Putamen (tissue), 1 donor: ENCODE measurements at places on chromosomes 7 and 10.
A peak's percentile ranks its signal among the peaks of the same experiment; 100 is the strongest.

- no peak for DNase-seq
These were observed 82.8 kb upstream of the FGFR2 start for GRCh38 chr10:121680879-121681655.

DNA sequence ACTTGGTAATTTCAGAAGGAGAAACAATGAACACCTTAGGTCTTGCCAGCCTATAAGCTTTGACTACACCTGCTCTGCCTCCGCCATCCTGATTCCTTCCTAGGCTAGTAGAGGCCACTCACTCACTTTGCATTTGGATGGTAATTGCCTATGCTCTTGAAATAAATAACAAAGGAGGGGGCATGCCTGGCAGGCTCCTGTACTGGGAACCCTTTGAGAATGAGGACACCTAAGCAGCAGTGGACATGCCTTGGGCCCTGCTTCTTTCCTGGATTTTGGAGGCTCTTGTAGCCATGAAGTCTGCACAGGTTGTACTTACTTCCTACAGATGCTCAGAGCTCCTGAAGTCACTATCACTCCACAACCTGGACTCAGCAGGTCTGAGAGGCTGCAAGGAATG lies 65.8 kb downstream of the BLNK start:
- DNase-seq: no peak

- DNase-seq: no peak
These were observed 72.2 kb downstream of the MTURN start for GRCh38 chr7:30206942-30207341.

- no peak for DNase-seq
These were observed 129.9 kb downstream of the INHBA start for GRCh38 chr7:41573015-41573414.

- peak; percentile 32 for DNase-seq
These were observed 84.6 kb downstream of the CH25H start for GRCh38 chr10:89122433-89123051.

GRCh38 chr10:46028584-46029460 lies 1.6 kb downstream of the NCOA4 start:
- no peak for DNase-seq

DNA sequence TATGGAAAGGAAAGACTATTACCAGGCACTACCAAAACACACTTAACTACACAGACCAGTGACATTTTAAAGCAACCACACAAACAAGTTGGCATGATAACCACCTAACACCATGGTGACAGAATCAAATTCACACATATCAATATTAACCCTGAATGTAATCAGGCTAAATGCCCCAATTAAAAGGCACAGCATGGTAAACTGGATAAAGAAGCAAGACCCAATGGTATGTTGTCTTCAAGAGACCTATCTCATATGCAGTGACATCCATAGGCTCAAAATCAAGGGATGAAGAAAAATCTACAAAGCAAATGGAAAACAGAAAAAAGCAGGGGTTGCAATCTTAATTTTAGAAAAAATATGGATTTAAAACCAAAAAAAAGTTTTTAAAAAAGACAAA lies 86.0 kb downstream of the SAMD9 start:
- no peak for DNase-seq

DNA sequence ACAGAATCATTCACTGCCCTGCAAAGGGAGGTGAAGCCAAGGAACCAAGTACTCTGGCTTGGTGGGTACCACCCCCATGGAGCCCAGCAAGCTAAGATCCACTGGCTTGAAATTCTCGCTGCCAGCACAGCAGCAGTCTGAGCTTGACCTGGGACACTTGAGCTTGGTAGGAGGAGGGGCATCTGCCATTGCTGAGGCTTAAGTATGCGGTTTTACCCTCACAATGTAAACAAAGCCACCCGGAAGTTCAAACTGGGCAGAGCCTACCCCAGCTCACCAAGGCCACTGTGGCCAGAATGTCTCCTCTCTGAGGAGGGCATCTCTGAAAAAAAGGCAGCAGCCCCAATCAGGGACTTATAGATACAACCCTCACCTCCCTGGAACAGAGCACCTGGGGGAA lies 1050.0 kb upstream of the GHITM start:
- DNase-seq: no peak

GRCh38 chr7:74307738-74308505 lies 18.7 kb downstream of the CLIP2 start:
- DNase-seq: no peak

DNA sequence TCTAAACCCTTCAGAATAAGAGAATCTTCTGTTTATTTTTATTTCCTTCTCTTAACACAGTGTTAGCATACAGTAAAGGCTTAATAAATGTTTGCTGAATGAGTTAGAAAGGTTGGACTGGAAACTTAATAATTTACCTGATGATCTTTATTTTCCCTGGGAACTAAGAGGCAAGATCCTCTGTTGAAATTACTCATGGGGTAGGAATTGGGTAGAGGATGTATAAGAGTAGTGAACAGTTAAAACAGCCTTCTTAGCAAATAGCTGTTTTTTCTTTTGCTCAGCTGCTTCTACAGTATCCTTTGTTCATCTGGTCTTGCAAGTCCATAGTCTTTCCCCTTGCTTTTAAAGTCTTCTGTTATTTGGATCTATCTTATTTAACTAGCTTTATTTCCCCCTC lies 80.0 kb downstream of the AKAP9 start:
- no peak for DNase-seq

DNA sequence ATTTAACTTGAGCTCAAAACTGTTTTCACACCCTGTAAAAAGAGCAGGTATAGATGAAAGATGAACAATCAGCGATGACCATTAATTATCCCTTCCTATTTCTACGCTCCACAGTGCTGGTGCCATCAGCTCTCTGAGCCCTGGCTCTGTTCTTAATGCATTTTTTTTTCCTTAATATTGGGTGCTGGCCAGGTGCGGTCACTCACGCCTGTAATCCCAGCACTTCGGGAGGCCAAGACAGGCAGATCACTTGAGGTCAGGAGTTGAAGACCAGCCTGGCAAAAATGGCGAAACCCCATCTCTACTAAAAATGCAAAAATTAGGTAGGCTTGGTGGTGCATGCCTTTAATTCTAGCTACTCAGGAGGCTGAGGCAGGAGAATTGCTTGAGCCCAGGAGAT lies 4.2 kb downstream of the STEAP4 start:
- no peak for DNase-seq

GRCh38 chr7:149404396-149404795 lies 56.5 kb downstream of the ZNF777 start:
- DNase-seq: no peak

GRCh38 chr10:129622736-129623135 lies 155.7 kb downstream of the MGMT start:
- DNase-seq: no peak

DNA sequence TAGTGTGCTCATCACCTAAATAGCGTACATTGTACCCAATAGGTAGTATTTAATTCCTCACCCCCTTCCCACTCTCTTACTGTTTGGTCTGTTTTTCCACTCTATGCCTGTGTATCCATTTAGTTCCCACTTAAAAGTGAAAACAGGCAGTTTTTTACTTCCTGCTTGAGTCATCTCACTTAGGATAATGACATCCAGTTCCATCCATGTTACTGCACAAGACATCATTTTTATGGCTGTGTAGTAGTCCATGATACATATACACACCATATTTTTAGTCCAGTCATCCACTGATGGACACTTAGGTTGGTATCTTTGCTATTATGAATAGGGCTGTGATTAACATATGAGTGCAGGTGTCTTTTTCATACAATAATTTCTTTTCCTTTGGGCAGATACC lies 10.1 kb downstream of the STK17A start:
- no peak for DNase-seq

DNA sequence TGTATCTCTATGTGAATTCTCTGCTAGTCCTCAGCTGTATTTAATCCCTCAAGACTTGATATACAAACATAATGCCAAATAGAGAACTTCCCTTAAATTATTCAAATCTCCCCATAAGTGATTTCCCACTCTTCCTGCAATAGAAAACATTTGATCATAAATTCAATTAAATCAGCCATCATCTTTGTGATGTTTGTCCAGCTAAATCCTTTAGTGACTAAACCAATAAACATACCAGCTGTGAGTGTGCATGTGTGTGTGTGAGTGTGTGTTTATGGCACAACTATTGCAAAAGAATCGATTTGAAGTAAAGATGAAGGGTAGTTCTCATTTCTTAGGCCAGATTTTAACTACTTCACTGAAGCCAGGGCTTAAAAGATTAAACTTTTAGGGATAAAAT lies 175.5 kb upstream of the FZD1 start:
- no peak for DNase-seq

DNA sequence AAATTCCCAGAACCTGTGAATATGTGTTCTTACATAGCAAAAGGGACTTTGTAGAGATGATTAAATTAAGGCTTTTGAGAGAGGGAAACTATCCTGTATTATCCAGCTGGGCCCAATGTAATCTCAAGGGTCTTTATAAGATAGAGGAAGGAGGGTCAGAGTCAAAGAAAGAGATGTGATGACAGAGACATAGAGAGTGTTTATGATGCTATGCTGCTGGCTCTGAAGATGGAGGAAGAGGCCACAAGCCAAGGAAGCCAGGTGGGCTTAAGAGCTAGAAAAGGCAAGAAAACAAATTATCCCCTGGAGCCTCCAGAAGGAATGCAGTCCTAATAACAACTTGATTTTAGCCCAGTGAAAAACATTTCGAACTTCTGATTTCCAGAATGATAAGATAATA lies 15.3 kb upstream of the SKAP2 start:
- DNase-seq: no peak

DNA sequence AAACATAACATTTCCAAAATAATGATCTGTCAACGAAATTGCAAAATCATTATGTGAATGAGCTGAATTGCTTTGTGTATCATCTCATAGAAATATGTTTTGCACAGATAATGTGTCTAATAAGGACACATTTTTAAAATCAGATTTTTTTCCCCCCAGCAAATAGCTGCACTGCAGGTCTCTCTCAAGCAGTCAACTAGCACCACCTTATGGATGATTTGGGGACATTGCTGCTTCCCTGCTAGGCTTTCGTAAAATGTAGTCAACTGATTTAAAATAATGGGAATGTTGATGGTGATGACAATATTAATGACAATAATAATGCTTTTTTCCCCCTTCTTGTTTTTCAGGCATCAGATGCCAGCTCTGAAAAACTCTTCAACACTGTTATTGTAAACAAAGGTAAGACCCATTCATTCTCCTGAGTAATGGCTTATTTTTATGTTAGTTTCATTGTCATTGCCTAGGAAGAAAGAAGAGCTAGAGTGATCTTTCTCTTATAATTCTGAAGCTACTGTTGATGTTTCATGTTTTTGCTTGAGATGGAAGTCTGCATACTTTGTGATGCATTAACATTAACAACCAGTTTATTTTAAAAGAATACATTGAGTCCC lies 433.6 kb upstream of the GALNT17 start:
- peak; percentile 68 for DNase-seq

GRCh38 chr10:26567351-26567721 lies 129.2 kb downstream of the APBB1IP start:
- DNase-seq: no peak

DNA sequence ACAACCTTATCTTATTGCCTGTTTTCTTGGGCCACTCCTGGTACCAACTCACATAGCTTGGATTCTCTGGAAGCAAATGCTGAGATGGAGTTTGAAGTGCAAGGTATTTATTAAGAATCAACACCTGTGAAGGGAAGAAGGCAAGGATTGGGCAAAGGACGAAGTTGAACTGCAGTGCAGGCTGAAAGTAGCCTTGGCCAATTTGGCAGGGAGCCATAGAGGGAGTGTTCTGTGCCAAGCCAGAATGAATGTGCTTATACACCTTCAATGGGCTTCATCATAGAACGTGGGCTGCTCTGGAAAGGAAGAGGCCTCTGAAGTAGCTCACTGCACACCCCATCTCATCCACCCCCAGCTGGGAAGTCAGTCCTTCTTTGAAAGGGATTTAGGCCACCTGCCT lies 79.8 kb upstream of the IFRD1 start:
- DNase-seq: no peak

GRCh38 chr7:140448781-140449480 lies 30.4 kb downstream of the MKRN1 start:
- DNase-seq: no peak

DNA sequence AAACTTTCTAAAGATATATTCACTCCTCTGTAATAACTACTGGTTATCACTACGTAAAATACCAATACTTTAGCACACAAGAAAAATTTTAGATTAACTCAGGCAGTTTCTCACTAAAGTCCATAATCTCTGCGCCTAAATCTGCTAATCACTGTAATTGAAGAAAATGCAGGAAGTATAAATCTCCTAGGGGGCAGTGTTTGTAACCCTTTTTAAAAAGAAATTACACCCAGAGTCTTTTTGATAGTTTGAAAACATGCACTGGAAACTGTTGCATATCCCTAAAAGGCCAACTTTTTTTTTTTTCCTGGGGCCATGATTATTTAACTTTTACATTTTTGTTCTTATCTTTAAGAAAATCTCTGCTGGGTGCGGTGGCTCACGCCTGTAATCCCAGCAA lies 209.6 kb downstream of the KIAA1217 start:
- DNase-seq: no peak

- no peak for DNase-seq
These were observed 67.2 kb downstream of the GRK5 start for GRCh38 chr10:119274519-119275045.

- no peak for DNase-seq
These were observed 2.6 kb upstream of the PLCE1 start for GRCh38 chr10:93991114-93991513.

GRCh38 chr7:25059576-25059975 lies 65.5 kb downstream of the CYCS start:
- no peak for DNase-seq

- peak; percentile 94 for DNase-seq
These were observed 78.6 kb upstream of the ARMC3 start for GRCh38 chr10:22849077-22849805.

GRCh38 chr10:115606086-115606485 lies 512.9 kb downstream of the ATRNL1 start:
- no peak for DNase-seq

DNA sequence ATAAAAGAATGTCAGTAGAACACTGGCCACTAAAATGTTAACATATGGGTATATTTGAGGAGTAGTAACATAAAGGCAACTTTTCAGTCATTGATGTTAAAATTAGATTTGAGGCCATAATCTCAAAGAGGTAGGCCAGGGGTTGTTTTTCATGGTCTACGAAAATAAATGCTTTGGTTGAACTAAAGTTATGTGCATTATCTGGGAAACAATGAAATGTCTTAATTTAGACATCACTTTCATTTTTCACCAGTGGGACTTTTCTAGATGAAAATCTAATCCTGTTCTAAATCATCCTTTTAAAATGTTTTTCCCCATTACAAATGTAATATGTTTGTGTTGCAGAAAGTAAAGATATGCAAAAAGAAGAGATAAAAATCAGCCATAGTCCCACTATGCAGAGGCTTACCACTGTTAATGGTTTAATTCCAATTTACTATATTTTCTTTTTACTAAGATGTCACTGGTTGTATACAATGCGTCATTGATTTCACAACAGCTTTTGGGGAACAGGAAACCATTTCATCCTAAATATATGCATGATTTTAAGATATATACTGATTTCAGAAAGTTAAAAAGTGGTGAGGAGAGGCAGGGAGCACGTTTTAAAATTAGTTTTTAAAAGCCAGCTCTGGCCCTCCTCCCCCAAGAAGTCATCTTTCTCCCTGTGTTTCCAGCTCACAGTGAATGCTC lies 64.3 kb downstream of the ARID5B start:
- DNase-seq: no peak

GRCh38 chr7:12386313-12386740 lies 17.3 kb downstream of the VWDE start:
- DNase-seq: no peak
